IgD-negative memory B cell (primary cell): ENCODE measurements at places on chromosomes 4 and X. TPM values are rescaled to one million over a fixed set of nuclear protein-coding genes. Genes with fewer than 3 reads are reported as not detected.

LUZP4 gene
- polyA plus RNA-seq = not detected

ZNF157 gene
- polyA plus RNA-seq = 0.44 TPM

ZNF718 gene
- polyA plus RNA-seq = 6.4 TPM

TLR2 gene
- 0.58 TPM for polyA plus RNA-seq

SOWAHD gene
- polyA plus RNA-seq = 36.1 TPM

TRPC3 gene
- polyA plus RNA-seq = not detected

SSX1 gene
- not detected for polyA plus RNA-seq

PPARGC1A gene
- polyA plus RNA-seq = not detected

RELL1 gene
- polyA plus RNA-seq = 0.86 TPM

TLL1 gene
- polyA plus RNA-seq = not detected

ATRX gene
- 86.7 TPM for polyA plus RNA-seq

PNMA6A gene
- polyA plus RNA-seq = 0.14 TPM

NLGN4X gene
- polyA plus RNA-seq = not detected

SNCA gene
- 0.95 TPM for polyA plus RNA-seq

DCAF8L2 gene
- not detected for polyA plus RNA-seq

CLNK gene
- polyA plus RNA-seq = 2.6 TPM

NKX3-2 gene
- polyA plus RNA-seq = not detected

CCKAR gene
- polyA plus RNA-seq = not detected

TMSB15B gene
- polyA plus RNA-seq = 13.8 TPM

ATP2B3 gene
- not detected for polyA plus RNA-seq

TMPRSS11B gene
- polyA plus RNA-seq = not detected

ADH6 gene
- polyA plus RNA-seq = not detected

MAP3K15 gene
- not detected for polyA plus RNA-seq

ZNF711 gene
- polyA plus RNA-seq = 3.7 TPM

CPZ gene
- not detected for polyA plus RNA-seq

ADH1C gene
- not detected for polyA plus RNA-seq

MOSPD2 gene
- 5.6 TPM for polyA plus RNA-seq

MORF4L2 gene
- 60.3 TPM for polyA plus RNA-seq

LYAR gene
- 18.9 TPM for polyA plus RNA-seq

AIMP1 gene
- polyA plus RNA-seq = 72.8 TPM

RHOH gene
- polyA plus RNA-seq = 255 TPM

LDOC1 gene
- polyA plus RNA-seq = 6.7 TPM

SH3BP2 gene
- polyA plus RNA-seq = 22.7 TPM

PABPC4L gene
- polyA plus RNA-seq = not detected

KIF4A gene
- polyA plus RNA-seq = not detected

ANOS1 gene
- polyA plus RNA-seq = not detected

MAGED1 gene
- polyA plus RNA-seq = 35.8 TPM

FOXO4 gene
- 2.4 TPM for polyA plus RNA-seq

RHOXF1 gene
- polyA plus RNA-seq = not detected

RAB9B gene
- polyA plus RNA-seq = 0.39 TPM

DUX4 gene
- polyA plus RNA-seq = not detected

CT45A1 gene
- not detected for polyA plus RNA-seq

SHISA3 gene
- polyA plus RNA-seq = 0.53 TPM

DRP2 gene
- not detected for polyA plus RNA-seq

DRD5 gene
- polyA plus RNA-seq = not detected
